Stimulated activated CD4-positive, alpha-beta T cell treated with anti-CD3 and anti-CD28 coated beads, Interleukin-2, amount 100 ng/mL, for 24 hours (primary cell): ENCODE measurements at places on chromosomes 5 and 9.

DNA sequence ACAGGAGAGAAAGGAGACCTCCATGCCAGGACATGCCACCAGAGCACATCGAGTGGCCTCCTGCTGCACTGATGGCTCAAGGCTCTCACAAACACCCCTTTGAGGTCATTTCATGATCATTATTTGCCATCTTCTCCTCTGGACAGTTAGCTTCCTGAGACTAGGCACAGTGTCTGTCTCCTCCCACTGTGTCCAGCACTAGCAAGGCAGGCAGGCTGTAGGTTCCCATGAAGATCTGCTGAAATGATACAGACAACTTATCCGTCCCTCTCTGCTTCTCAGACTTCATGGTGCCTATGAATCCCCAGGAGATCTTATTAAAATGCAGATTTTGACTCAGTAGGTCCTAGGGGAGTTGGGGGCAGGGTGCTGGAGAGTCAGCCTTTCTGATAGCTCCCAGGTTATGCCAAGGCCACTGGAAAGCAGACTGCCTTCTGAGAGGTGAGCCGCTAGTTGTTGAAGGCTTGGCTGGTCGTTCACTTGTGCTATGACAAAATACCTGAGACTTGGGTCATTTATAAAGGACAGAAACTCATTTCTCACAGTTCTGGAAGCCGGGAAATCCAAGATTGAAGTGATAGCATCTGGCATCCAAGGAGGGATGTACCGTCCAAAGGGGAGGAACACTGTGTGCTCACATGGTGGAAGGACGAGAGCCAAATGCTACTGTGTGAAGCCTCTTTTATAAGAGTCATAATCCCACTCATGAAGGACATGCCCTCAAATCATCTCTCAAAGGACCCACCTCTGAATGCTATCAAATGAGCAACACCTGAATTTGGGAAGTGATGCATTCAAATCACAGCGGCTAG, 183.4 kb downstream of the SPOCK1 start:
- no peak for DNase-seq

DNA sequence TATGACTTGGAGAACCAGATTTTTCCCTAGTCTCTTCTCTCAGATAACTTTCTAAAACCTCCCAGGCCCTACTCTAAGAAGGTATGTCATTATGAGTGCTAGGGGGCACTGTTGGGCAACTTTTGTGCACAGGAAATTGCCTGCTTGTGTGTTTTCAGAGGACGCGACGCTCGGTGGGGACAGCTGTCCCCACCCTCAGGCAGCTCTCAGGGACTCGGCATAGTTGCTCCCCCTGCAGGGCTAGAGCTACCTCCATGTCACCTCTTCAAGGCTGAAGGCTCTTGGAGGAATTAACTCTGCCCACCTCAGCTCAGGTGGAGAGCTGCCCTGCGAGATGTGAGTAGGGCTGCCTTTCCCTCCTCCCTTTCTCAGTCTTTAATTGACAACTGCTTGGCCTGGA, 10.2 kb upstream of the TIFAB start:
- peak; percentile 58 for DNase-seq

GRCh38 chr9:96688745-96689464, 33.8 kb upstream of the PRXL2C start:
- DNase-seq = no peak

DNA sequence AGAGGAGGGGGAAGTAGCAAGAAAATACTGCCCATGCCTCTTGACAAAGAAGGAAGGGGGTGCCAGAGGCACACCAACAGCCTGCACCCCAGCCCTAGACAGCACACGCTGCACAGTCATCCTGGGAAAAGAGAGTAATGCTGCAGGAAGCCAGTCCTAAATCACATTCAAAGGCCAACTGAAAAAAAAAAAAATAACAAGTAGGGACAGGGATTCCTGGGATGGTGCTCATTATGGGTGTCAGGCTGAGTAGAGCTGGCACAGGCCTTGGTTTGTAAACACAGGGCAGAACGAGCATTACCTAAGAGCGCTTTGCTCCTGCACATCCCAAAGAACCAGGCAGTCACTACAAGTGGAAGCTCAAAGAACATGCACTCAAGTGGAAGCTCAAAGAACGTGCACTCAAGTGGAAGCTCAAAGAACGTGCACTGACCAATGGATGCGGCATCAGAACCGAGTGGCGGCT, 7.8 kb downstream of the RAPGEF1 start:
- no peak for DNase-seq

- DNase-seq = no peak
These were observed 89.6 kb downstream of the TAF11L14 start for GRCh38 chr5:17723876-17724275.

- DNase-seq = no peak
These were observed 222.5 kb downstream of the CHSY3 start for GRCh38 chr5:130126746-130127145.

- no peak for DNase-seq
These were observed 20.6 kb downstream of the ZNF484 start for GRCh38 chr9:92857236-92857635.

DNA sequence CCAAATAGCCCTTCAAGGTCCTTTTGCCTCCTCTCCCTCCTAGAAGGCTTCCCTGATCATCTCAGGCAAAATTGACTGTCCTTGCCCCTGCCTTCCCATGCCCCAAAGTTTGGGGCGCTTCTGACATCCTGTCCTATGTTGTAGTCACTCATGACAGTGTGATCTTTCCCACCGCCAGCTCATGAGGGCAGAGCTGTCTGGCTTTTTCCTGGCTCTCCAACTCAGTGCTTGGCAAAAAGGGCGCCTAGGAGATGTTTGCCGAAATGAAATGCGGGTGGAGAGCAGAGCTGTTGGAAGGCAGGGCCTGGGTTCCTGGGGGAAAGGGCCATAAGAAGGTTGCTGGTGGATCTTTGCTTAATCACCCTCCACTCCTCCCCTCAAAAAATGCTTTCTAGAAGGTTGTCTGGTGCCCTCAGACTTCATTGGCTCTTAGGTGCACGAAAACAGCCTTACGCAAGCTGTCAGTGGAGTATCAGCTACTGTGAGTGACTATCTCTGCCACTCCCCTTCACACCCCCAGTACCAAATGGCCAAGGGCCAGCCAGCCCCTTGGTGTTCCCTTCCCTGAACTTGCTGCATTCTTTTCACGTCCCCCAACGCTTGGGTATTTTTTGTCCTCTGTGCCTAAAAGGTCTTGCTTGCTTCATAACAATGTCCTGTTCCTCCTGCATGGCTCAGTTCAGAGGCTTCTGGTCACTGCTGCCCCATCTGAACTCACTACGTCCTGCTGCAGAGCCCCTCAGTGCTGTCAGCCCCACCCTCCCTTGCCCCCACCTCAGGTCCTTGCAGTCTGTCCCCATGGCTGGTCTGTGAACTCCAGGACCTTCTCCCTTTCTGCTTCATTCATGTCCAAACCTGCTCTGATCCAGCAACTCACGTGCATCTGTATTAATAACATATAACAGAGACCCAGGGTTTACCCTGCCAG, 2.6 kb upstream of the SLC25A51 start:
- no peak for DNase-seq

GRCh38 chr5:151691706-151692105, 5.0 kb upstream of the SPARC start:
- no peak for DNase-seq

DNA sequence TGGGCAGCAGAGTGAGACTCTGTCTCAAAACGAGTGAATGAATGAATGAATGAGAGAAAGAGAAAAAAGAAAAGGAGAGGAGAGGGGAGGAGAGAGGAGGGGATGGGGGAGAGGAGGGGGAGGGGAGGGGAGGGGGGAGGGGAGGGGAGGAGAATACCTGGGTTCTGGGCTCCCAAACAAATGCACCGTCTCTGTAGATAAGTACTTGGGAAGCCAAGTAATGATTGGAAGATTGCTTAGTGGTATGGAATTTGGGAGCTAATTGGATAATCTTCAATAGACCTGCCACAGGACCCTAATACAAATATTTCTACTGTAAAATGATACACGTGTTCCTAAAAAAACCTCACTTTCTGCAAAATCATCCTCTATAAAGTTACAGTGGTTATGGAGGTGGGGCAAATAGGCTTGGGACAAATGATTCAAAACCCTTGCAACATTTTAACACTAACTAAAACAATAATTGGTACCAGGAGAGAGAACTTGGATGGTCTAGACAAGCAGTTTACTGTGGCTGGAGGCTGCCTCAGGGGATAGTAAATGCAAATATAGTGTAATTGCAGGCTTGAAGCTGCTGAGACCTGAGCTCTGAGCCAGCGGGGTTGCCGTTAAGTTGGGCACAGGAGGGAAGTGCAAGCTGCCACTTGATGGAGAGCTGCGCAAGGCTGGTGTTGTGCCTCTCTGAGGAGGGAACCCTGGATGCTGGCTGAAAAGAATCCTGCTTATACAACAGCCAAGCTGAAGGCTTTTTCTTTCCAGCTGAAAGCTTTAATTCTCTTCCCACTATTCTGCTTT, 3.5 kb downstream of the HEMGN start:
- DNase-seq = no peak

DNA sequence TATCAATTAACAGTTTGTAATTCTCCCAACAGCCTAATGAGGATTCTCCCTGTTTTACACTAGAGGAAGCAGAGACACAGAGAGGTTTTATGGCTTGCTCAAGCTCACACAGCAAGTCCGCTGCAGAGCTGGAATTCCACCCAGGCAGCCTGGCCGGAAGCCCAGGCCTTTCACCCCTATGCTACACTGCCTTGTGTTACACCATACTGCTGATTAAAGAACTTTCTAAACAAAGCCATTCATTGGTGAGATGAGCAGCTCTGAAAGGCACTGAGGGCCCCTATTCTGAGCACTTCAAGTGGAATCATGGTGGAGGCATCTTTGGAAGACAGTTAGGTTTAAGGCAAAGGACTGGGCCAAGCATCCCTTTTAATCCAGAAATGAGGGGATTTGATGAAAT, 14.7 kb upstream of the LARP1 start:
- DNase-seq = no peak

DNA sequence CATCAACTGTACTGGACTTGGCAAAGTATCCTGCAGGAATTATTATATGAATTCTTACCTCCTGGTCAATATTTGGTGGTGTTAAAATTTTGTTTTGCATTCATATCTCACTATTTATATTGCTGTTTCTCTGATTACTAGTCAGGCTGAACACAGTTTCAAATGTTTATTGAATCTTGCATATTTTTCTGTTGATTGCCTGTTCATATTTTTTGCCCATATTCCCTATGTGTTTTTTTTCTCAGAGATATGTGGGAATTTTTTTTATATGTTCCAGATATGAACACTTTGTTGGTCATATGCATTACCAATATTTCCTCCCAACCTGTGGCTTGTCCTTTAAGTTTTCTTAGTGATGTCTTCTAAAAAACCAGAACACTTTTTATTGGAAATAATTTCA, 148.9 kb upstream of the GRHPR start:
- DNase-seq = no peak

DNA sequence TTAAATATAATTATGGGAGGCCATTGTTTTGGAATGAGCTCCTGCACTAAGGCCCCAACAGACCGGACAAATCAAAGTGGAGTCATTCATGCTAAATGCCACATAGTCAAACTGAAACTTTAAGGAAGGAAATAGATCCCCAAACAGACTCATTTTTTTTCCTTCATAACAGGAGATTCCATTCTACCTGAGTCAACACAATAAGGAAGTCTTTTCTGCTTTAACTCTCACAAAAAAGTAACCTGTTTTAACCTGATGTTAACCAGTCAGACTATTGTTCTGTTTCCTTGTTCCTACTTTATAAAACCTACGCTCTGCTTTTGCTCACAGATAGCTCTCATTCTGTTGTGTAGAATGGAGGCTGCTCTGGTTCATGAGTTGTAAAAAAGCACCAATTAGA, 234.9 kb downstream of the YTHDC2 start:
- DNase-seq = no peak

- DNase-seq = no peak
These were observed 25.2 kb downstream of the LNPEP start for GRCh38 chr5:96961053-96961452.

DNA sequence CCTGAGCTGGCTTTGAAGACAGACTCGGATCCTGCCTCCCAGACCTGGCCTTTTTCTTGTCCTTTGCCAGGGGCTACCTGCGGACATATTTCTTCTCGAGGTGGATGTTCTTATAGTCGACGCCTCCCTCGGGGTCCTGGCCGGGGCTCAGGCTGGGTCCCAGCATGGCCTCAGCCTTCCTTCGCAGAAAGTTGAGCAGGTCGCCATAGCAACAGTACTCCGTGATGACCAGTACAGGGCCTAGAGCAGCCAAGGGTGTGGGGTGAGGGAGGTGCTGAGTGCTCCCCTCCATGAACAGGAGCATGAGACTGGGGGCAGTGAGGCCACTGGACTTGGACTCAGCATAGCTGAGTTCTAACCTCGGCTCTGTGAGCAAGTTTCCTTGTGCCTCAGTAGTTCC, 26.7 kb downstream of the CSF1R start:
- DNase-seq = no peak

DNA sequence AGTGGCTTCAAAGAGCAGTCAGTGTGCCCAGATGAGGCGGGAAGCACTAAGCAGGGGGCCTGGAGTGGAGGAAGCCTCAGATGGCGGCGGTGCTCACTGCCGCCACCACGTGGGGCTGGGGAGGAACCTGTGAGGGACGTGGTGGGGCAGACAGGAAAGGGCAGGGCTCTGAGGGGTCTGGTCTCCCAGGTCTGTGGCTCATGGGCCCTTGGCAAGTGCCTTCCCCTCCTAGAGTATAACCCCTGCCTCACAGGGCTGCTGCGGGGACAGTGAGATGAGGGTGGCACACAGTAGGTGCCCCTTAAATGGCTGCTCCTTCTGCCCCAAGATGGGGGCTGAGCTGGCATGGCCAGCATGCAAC, 26.6 kb downstream of the NR5A1 start:
- no peak for DNase-seq

- no peak for DNase-seq
These were observed 58.5 kb downstream of the BRINP1 start for GRCh38 chr9:119310741-119311140.

- DNase-seq = peak; percentile 17
These were observed at the start of gene IL3 for GRCh38 chr5:132060501-132061161. TSS of gene IL3 (plus strand) at chr5:132060655. CDS start at chr5:132060707, 52 bp downstream.

GRCh38 chr9:2723376-2724065, 6.2 kb downstream of the KCNV2 start:
- DNase-seq = no peak

- no peak for DNase-seq
These were observed 557.7 kb upstream of the KLF4 start for GRCh38 chr9:108047264-108047663.

DNA sequence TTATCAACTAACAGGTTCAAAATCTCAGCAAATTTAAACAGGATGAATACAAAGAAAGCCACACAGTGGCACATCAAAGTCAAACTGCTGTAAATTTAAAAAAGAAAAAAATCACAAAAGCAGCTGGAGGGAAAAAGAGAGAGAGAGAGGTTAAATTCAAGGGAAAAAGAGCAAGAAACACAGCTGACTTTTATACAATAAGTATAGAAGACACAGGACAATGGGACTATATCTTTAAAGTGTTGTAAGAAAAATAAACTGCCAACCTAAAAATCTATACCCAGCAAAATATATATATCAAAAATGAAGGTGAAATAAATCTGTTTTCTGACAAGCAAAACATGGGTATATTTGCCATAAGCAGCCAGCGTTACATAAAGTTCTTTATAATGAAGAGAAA, 261.5 kb downstream of the TLE1 start:
- DNase-seq = no peak
